Renal cortex interstitium (tissue), 15 donors: ENCODE measurements at places on chromosomes 12 and 14. TPM values are rescaled to one million over a fixed set of nuclear protein-coding genes. Genes with fewer than 3 reads are reported as not detected.

GRCh38 chr14:63474111-63474510 lies 69.1 kb downstream of the PPP2R5E start:
- DNase-seq: no peak

DNA sequence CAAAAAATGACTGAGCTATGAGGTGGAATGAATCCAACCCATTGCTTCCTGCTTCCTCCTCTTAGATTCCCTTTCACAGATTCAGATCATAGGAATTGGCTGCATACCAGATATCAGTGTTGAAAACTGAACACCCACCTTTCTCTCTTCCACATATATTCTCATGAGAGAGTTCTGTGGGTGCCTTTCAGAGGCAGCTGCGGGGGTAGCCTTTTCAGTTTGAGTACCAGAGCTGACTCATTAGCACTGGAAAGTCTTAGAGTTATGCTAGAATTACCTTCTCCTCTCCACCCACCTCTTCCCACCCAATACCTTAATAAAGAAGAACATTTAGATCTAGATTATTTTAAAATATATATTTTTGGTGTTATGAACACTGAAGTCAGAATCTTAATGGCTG lies 495.4 kb upstream of the SEL1L start:
- DNase-seq: no peak

GRCh38 chr12:10365696-10366405 lies 24.0 kb downstream of the KLRK1 start:
- DNase-seq: no peak

DNA sequence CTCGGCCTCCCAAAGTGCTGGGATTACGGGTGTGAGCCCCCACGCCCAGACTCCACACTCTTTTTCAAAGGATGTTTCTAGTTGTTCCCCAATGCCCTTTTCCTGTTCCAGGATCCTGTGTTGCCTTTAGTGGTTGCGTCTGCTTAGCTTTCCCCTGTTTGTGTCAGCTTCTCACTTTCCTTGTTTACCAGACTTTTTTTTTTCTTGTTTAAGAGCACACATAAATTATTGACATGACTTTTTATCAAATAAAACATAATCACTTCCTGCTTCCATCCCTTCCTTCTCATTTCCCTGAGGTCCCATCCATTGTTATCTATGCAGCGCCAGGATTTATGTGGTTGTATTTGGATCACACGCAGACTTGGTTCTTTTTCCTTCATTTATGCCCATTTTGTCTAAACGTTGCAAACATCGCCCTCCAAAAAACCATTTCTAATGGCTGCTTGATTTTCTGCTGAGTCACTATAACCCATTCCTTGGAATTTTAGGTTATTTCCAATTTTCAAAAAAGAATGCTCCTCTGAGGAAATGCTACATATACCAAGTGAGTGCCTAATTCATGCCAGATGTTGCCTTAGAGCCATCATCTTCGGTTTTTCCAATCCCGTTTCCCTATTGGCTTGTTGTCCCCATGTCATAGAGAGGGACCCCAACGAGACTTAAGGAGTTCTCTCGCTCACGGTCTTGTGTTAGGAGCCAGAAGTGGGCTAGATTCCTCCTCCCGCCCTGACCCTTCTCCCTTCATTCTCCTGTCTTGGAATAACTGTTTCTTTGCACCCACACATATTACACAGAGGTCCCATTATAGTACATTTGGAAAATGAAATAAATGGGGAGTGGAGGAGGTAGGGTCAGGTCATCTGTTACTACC lies 13.5 kb upstream of the CYP46A1 start:
- no peak for DNase-seq

- no peak for DNase-seq
These were observed 19.7 kb downstream of the VEZT start for GRCh38 chr12:95237315-95237714.

DNA sequence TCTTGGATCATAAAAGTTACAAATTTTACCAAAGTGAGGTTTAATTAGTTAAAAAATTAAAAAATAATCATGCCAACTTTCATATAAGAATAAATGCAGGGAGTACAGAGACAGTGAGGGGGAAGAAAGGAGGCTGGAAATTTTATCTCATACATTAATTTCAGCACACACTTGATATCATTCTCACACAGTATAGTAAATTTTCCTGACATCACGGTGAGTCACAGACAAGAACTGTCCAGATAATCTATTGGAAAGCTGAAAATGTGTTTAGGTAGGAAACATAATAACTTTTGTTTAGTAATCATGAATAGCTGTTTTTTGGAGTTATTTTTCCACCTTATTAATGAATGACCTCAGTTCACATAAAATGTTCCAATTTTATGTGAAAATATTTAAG lies 1204.8 kb downstream of the GALC start:
- DNase-seq: no peak

DNA sequence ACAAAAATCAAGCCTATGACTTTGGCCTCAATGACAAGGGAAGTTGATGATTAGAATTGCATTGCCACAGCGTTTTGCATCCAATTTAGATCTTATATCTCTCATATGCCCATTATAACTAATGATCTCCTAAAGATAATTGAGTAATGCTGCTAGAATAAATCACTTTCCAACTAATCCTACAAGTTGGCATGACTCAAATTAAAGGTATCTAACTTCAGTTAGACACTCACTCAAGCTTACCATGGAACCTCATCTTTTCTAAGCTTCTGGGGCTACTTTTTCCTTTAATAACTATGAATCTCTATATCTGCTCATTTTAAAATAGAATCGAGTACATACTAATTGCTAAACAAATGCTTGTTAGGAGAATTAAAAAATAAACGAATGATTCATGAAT lies 427.8 kb downstream of the BTG1 start:
- no peak for DNase-seq

- DNase-seq: no peak
These were observed 121.4 kb downstream of the SMOC1 start for GRCh38 chr14:70000601-70001000.

- DNase-seq: no peak
These were observed 202.0 kb upstream of the LHX5 start for GRCh38 chr12:113673458-113674238.

GRCh38 chr12:1473418-1473817 lies 121.0 kb downstream of the FBXL14 start:
- no peak for DNase-seq

The NELL2 gene
- 19.7 TPM for polyA plus RNA-seq

The ZCRB1 gene
- polyA plus RNA-seq: 109 TPM

The TSPAN8 gene
- 34.8 TPM for polyA plus RNA-seq

The APOLD1 gene
- polyA plus RNA-seq: 14.2 TPM

The SPRING1 gene
- polyA plus RNA-seq: 30.3 TPM

The PNP gene
- polyA plus RNA-seq: 82.3 TPM

The A2M gene
- polyA plus RNA-seq: 256 TPM
